ENCODE measurements at places on chromosomes 16 and 17.
A peak's percentile ranks its signal among the peaks of the same experiment; 100 is the strongest.

DNA sequence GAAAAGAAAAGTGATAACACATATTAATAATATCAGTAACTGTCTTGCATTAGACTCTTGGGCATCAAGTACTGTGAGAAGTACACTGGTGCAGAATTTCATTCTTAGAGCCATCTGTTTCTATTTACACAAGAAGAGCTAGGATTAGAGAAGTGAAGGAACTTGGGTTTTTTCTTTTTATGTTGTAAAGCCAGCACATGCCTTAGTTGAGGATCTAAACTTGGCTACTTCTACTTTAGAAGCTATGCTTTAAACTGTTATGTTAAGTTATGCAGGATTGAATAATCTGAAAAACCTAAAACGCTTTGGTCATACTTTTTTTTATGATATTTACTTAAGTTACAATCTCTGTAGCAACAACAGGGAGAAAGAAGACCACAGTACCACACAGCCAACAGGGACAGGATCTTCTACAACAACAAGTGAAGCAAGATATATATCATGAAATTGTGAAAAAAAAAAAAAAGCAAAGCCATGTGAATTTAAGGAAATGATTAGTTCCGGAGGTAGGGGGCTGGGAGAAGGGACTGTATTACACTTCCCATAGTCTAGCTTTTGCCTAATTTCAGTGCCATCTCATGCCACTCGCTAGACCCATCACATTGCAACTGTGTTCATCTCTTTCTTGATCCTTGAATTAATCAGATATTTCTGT, 305.1 kb upstream of the GOT2 start:
- H3K27me3 ChIP-seq = no peaks in the 10 kb centered on the region
- peaks cover 3% of the 10 kb centered on the region for H3K4me1 ChIP-seq

GRCh38 chr16:47492036-47492427, 30.9 kb downstream of the PHKB start:
- no peak for DNase-seq
- H3K4me3 ChIP-seq = no peak overlapping the region
- no peaks in the 10 kb centered on the region for H3K27me3 ChIP-seq
- H3K36me3 ChIP-seq = peaks cover 3% of the 10 kb centered on the region
- H3K4me1 ChIP-seq = peaks cover 4% of the 10 kb centered on the region

- H3K27me3 ChIP-seq = no peaks in the 10 kb centered on the region
- no peak for DNase-seq
- H3K36me3 ChIP-seq = no peaks in the 10 kb centered on the region
- H3K4me1 ChIP-seq = peaks cover 9% of the 10 kb centered on the region
- no peak overlapping the region for H3K27ac ChIP-seq
- H3K4me3 ChIP-seq = no peak overlapping the region
Observed at GRCh38 chr17:29718446-29719039, 95.8 kb upstream of the CORO6 start.

- no peak for DNase-seq
- no peak overlapping the region for H3K4me3 ChIP-seq
- no peak overlapping the region for H3K27ac ChIP-seq
Observed at GRCh38 chr16:3180445-3180878, 7.5 kb upstream of the OR1F1 start.

DNA sequence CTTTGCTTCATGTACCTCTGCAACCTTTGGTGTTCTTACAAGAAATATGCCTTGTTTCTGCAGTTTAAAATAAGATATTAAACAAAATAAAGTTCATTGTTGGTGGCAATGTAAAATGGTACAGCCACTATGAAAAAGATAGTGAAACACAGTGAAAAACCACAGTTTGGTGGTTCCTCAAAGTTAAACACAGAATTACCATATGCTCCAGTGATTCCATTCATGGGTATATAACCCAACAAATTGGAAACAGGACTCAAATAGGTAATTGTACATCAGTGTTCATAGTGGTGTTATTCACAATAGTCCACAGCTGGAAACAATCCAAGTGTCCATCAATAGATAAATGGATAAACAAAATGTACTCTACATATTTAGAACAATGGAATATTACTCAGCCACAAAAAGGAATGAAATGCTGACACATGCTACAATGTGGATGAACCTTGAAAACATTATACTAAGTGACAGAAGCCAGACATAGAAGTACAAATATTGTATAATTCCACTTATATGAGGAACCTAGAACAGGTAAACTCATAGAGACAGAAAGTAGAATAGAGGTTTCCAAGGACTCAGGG, 49.2 kb downstream of the CUEDC1 start:
- no peak overlapping the region for H3K27ac ChIP-seq
- DNase-seq = no peak
- H3K36me3 ChIP-seq = peaks cover 11% of the 10 kb centered on the region
- peaks cover 32% of the 10 kb centered on the region for H3K4me1 ChIP-seq

- no peaks in the 10 kb centered on the region for H3K27me3 ChIP-seq
- no peaks in the 10 kb centered on the region for H3K36me3 ChIP-seq
- H3K4me1 ChIP-seq = peaks cover 35% of the 10 kb centered on the region
- no peak for DNase-seq
Observed at GRCh38 chr17:50903604-50904517, 37.7 kb upstream of the TOB1 start.

- peaks cover 4% of the 10 kb centered on the region for H3K27me3 ChIP-seq
- no peak overlapping the region for H3K27ac ChIP-seq
- H3K4me1 ChIP-seq = no peaks in the 10 kb centered on the region
- no peaks in the 10 kb centered on the region for H3K36me3 ChIP-seq
Observed at GRCh38 chr17:39867084-39867879, 720 bp upstream of the ZPBP2 start.

DNA sequence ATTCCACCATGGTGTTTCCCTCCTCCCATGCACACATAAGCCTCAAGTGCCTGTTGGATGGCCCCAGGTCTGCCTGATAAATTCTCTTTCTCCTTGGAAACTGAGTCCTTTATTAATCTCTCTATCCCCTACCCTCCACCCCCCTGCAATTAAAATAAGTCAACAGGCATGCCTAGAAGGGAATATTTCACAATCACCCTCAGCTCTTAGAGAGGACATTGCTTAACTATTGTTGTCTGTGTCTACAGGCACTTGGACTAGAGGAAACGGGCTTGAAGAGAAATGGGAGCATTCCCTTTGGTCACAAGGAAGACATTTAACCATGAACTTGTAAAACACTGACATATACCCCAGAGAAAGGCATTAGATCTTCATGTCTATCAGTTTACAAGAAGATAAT, 39.5 kb downstream of the RCVRN start:
- no peak for DNase-seq
- no peak overlapping the region for H3K4me3 ChIP-seq
- H3K4me1 ChIP-seq = no peaks in the 10 kb centered on the region
- no peaks in the 10 kb centered on the region for H3K36me3 ChIP-seq
- no peak overlapping the region for H3K27ac ChIP-seq
- H3K27me3 ChIP-seq = no peaks in the 10 kb centered on the region

DNA sequence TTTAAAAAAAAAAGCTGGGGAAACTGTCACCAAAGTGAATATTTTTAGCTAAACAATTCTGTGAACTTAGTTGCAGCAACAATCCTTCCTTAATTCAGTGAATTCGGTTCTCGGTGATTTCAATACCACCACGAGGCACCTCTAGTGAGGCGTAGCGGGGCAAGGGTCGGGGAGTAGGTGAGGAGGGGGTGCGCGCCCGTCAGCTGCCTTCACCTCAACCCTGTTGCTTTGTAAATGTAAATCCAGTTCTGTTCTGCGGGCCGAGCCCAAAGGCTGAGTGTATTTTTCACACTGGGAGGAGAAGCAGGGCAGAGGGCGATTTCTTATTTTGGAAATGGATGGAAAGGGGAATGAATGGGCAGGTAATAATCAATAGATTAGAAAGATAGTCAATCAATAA, 17.4 kb downstream of the SALL1 start:
- no peaks in the 10 kb centered on the region for H3K27me3 ChIP-seq
- H3K27ac ChIP-seq = no peak overlapping the region
- H3K4me3 ChIP-seq = no peak overlapping the region
- DNase-seq = no peak
- peaks cover 13% of the 10 kb centered on the region for H3K36me3 ChIP-seq

GRCh38 chr17:3719265-3719664, 4.4 kb upstream of the HASPIN start:
- DNase-seq = no peak
- no peaks in the 10 kb centered on the region for H3K27me3 ChIP-seq
- H3K4me3 ChIP-seq = no peak overlapping the region
- peaks cover 3% of the 10 kb centered on the region for H3K4me1 ChIP-seq

- no peak overlapping the region for H3K27ac ChIP-seq
- H3K4me1 ChIP-seq = no peaks in the 10 kb centered on the region
- no peak overlapping the region for H3K4me3 ChIP-seq
- no peak for DNase-seq
Observed at GRCh38 chr17:76659928-76660655, 16.5 kb upstream of the ST6GALNAC1 start.

- peaks cover 10% of the 10 kb centered on the region for H3K4me1 ChIP-seq
- peak overlapping the region; percentile 25 for H3K4me3 ChIP-seq
- peak; percentile 74 for DNase-seq
- no peaks in the 10 kb centered on the region for H3K36me3 ChIP-seq
- no peak overlapping the region for H3K27ac ChIP-seq
- peaks cover 50% of the 10 kb centered on the region for H3K27me3 ChIP-seq
Observed at GRCh38 chr17:82230609-82231311, 1.9 kb downstream of the SLC16A3 start.

- H3K27ac ChIP-seq = no peak within 1 kb of the TSS
- H3K27me3 ChIP-seq = peaks cover 31% of the 10 kb centered on the region
- H3K4me1 ChIP-seq = peaks cover 5% of the 10 kb centered on the region
- DNase-seq = peak; percentile 40
- no peaks in the 10 kb centered on the region for H3K36me3 ChIP-seq
Observed at GRCh38 chr17:19533718-19534561, at the start of gene SLC47A1. Gene SLC47A1 (plus strand): TSS chr17:19533854. CDS start chr17:19533940, 86 bp downstream.

DNA sequence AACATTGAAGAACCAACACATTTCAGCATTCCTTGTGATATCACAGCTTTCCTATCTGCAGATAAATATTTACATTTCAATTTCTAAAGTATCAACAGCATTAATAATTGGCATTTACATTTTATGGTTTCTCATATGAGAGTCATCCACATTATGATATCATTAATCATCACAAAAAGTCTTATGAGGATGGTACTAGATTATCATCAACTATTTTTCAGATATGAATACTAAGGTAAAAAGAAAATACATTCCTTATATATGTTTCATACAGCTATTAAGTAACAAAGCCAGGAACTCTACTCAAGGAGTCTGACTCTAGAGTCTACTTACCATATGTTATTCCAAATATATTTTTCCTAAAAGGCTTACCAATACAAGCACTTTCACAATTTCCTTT, 40.7 kb downstream of the ABCA5 start:
- no peak for DNase-seq
- no peak overlapping the region for H3K4me3 ChIP-seq
- H3K27me3 ChIP-seq = no peaks in the 10 kb centered on the region

DNA sequence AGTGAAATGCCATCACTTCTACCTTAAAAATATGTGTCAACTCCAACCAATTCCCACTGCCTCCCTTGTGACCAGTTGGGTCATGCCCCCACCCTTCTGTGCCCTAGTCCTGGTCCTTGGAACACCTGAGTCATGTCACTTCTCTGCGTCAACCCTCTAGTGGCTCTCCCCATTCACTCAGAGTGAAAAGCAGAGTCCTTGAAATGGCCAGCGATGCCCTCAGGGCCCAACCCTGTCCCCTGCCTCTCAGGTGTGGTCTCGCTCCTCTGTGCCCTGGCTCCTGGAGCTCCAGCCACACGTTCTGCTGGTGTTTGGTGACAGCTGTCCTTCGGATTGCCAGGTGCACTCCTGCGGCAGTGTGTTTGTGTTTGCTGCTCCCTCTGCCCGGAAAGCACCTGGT, 89.2 kb downstream of the SPECC1 start:
- no peaks in the 10 kb centered on the region for H3K27me3 ChIP-seq
- H3K27ac ChIP-seq = no peak overlapping the region
- H3K36me3 ChIP-seq = no peaks in the 10 kb centered on the region
- DNase-seq = no peak

DNA sequence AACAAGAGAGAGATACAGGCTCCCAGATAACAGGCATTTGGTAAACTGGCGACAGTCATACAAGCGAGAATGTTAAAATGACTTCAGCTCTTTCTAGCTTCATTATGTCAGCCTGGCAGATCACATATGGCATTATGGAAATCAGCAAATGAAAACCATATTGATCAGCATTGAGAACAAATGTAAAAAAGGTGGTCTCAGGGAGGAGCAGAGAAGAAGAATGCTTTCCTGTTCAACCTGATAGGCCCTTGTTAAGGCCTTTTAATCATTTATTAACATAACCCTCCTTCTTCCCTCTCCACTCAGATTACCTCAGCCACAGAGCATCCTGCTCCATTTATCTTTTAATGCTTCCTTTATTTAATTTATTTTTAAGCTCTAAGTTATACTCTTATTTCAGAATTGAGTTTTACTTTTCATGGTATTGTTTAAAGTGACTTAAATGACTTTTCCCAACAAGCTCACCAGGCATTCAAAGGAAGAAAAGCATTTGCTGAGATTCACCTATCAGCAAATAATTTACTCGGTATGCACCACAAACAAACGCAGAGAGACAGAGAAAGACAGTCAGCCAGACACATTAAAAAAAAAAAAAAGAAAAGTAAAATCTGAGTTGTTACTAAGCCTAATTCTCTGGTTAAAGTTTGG, 243.9 kb upstream of the TBX2 start:
- no peak overlapping the region for H3K27ac ChIP-seq
- no peak overlapping the region for H3K4me3 ChIP-seq
- no peak for DNase-seq
- no peaks in the 10 kb centered on the region for H3K27me3 ChIP-seq
- H3K36me3 ChIP-seq = no peaks in the 10 kb centered on the region
